A549 (cell line): ENCODE measurements at places on chromosomes 1 and 21.

DNA sequence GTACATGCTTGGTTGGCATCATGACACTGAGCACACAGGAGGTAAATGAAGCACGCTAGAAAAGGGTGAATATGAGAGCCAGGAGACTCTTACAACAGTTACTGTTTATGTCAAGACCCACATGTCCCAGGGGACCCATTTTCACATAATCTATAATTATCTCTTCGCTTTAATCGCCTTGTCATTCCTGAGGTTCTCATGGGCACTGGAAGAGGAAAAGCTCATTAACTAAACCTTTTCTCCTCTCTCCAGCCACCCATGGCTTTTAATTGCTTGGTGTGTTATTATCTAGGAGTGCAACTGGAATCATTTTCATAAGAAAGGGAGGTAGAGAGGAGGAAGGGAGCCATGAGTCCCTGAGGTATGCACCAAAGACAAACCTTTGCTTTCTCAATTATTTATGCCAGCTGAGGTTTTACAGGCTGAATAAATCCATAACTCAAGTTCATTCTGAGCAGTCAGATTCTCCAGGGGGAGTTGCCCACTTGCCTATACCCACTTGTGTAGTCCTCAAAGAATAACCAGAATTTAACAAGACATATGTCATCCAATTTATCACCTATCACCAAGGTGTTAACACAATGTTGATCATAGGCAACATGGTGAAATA lies 77.4 kb downstream of the ACBD6 start:
- no peak for DNase-seq

GRCh38 chr1:212754193-212754592 lies 37.4 kb downstream of the NSL1 start:
- DNase-seq, result no peak

- DNase-seq, result no peak
Measured at GRCh38 chr1:104795931-104796330, 1046.2 kb downstream of the AMY1C start.

DNA sequence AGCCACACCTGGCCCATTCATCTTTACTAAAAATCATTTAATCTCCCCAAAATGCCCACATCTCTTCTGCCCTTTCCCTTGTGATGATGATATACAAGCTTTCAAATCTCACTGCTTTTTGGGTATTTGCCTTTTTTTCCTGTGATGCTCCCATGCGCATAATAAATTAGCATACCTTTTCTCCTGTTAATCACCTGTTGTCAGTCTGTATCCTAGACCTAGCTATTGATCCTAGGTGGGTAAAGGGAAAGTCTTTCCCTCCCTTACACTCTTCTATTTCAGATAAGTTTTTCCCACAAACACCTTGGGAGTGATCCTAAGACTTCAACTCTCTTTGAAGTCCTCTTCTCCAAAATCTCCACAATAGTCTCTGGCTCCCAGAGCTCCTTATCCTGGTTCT lies 12.0 kb upstream of the SLC35A3 start:
- DNase-seq, result no peak

- DNase-seq, result peak; percentile 79
Measured at GRCh38 chr1:9302745-9303524, 10.2 kb downstream of the SPSB1 start.

DNA sequence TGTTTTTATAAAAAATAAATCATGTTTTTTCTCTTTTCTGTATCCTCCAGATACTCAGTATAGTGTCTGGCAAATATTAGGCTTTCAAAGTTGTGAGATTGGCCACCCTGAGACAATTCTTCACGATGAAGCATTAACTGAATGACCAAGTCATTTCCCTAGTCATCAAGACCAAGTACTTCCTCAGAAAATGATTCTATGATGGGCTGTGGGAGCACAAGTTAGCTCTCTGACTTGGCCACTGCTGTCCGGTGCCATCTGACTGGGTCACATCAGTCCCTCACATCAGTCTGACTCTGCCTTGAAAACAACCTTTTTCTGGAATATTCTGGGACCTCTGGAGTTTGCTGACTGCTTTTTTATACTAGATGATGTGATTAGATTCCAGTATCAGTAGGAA lies 13.5 kb upstream of the YRDC start:
- no peak for DNase-seq

- no peak for DNase-seq
Measured at GRCh38 chr1:234654002-234654733, 44.2 kb upstream of the IRF2BP2 start.

GRCh38 chr1:67710417-67710816 lies 25.4 kb downstream of the GADD45A start:
- DNase-seq, result no peak

GRCh38 chr1:88200545-88200944 lies 483.5 kb upstream of the PKN2 start:
- DNase-seq, result no peak

DNA sequence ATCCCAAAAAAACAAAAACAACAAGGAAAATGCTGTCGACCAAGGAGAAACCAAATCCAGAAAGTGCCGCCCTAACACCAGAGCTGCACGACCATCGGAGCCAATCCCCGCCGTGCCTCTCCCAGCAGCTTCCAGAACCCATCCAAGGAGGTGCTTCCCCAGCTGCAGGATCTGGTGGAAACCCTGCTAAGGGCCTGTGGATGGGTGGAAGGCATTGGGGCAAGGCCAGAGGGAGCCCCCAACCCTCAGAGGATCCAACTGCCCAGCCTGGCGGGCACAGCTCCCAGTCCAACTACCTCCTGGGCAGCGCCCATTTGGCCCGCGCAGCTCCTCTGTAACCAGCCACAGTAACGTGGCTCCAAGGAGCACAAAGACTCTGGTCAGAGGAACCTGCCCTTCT lies 81.6 kb downstream of the NPHP4 start:
- no peak for DNase-seq

DNA sequence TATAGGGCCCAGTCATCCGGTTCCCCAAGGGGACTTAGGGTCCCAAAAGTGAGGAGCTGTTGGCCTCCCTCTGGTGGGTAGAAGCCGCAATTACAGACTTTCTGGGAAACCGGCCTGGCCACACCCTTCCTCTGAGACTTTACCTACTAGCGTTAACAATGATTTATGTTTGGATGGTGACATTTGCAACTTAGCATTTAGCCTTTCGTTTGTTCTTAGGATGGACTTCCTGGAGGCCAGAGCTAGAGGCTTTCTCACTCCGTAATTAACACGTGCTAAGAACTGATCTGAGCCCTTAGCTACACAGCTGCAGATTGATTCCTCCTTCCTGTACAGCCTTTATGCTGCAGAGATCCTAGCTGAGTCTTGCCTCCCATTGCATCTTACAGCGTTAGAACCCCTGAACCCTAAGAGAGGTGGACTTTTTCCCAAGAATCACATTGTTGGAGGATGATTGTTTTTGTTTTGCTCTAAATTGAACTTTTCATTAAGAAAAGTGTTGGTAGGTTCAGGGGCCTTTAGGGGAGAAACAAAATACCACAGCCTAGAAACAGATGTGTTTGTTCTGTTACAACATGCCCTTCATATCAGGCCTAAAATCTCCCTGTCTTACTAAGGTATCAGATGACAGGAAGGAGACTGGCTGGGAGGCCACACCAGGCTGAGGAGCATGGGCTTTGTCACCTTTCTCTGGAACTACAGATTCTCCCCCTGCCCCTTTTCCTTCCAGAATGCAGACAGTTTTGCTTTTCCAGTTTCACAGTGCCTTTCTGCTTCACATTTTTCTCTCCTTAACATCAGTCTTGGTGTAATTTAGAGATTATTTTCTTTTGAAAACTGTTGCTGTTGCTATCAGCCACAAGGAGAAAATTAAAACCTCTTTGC lies 1.9 kb downstream of the S100A11 start:
- DNase-seq, result peak; percentile 86

DNA sequence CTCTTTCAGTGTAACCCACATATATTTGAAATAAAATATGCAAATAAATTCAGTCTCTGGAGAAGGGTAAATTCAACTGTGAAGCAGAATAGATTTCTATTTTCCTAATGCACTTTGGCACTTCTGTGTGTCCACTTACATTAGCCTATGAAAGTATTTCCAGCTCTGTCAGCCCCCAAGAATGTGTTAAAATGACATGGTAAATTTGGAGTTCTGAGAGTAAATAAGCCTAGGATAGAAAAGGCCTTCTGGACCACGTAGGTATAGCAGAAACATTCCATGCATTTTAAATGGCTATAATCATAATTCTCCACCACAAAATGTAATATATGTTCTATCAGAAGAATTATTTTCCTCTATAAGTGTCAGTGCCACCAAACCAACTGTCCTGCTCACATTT lies 276.2 kb downstream of the NEGR1 start:
- no peak for DNase-seq

DNA sequence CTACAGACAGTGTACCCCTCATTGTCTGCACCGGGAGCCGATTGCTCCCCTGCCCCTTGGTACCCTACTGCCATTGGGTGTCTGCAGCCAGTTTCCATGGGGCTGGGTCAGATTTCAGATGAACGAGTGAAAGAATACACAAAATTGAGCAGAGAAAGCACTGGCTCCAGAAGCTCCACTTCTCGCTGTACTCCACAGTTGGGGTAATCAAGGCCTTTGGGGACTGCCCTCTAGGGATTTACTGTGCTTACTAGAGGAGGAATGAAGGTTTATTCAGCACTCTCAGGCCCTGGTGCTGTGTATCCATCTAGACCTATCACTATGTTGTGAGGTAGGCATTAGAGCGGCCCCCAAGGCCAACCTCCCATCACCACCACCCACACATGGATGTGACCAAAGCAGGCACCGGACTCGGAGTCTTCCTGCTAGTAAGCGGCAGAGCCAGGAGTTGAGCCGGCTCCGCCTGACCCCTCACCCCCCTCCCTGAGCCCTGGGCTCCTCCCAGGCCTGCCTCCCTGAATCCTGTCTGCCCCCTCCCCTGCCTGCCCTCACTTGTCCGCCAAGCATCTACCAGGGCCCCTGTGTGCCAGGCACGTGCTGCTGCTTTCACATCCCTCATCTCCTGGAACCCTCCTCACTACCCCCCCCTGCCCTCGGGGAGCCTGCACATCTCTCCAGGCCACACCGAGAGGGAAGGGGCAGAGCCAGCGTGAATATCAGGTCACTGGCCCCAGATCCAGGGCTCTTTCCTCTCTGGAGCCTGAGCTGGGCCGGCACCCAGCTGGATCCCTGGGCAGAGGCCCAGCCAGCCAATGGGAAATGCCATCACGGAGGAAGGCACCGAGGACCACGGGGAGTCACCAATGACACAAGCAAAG lies 23.3 kb downstream of the KCNN3 start:
- no peak for DNase-seq

DNA sequence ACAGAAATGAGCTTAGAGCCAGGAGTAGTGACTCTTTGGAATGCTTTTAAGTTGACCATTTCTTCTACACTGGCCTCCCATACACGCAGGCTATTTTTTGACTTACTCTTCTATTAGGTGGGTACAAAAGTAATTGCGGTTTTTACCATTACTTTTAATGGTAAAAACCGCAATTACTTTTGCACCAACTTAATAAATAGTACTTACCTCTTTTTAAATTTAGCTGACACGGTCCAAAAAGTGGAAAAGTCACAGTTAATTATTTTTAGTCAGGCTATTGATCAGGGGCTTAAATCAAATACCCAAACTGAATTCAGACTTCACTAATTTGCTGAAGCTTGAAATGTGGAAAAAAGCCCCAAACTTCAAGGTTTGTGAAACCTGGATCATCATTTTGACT lies 138.7 kb downstream of the GRIK1 start:
- DNase-seq, result no peak

DNA sequence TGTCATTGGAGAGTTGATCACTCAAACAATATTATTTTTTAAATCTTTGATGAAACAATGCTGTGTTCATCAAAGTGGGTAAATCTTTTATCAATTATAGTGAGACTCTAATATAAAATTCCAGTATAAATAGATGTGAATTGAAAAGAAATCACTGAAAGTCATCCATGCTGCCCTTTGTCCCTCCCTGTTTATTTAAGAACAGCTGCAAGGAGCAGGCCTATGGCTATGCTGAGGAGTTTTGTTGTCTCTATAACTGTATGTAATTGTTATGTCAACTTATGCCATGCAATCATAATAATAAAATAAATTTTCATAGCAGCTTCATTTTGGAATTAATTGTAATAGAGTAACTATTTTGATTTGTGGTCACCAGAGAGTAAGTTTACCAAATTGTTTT lies 1272.4 kb upstream of the ADGRL4 start:
- DNase-seq, result no peak

- DNase-seq, result no peak
Measured at GRCh38 chr1:151325646-151326429, 1.4 kb downstream of the PI4KB start.

GRCh38 chr1:160575112-160575664 lies 4.1 kb downstream of the CD84 start:
- DNase-seq, result no peak

DNA sequence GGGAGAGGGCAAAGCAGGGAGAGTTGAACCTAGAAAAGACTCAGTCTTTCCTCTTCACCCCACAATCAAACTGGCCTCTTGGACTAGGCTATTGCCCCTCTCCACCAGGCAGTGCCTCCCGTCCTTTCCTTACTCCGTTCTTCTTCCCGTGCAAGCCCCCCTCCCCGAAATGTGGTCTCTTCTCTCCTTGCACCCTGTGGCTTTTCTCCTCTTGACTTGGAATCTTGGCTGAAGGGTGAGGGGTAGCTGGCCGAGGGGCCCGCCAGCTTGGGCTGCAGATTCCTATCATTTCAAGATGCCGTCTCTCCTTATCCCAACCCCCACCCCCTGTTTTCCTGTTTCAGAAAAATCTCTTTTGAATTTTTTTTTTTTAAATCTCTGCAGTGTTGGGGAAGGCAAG lies 1.6 kb downstream of the WNT2B start:
- no peak for DNase-seq

DNA sequence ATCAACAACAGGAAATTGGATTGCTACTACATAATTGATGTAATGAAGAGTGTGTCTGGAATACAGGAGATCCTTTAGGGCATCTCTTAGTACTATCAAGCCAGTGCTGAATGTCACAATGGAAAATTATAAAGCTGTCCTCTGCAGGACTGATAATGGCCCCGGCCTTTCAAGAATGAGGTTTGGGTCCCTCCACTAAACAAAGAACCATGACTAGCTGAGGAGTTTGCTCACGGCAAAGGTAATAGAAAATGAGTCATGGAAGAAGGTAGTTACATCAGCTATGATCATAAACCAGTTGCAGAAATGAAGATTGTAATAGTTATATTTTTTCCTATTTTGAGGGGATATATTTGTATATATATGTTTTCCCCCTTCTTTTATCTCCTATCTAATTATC lies 145.8 kb downstream of the KCNJ6 start:
- DNase-seq, result no peak

GRCh38 chr1:151935154-151935553 lies 25.8 kb upstream of the THEM4 start:
- no peak for DNase-seq

- DNase-seq, result no peak
Measured at GRCh38 chr1:24203404-24203803, 16.3 kb upstream of the IFNLR1 start.
